ENCODE measurements at places on chromosomes 11 and 22.
A peak's percentile ranks its signal among the peaks of the same experiment; 100 is the strongest.

GRCh38 chr11:2708757-2709281, 9.0 kb upstream of the KCNQ1OT1 start:
- no peaks in the 10 kb centered on the region for H3K36me3 ChIP-seq
- peak overlapping the region; percentile 35 for H3K4me3 ChIP-seq
- H3K27me3 ChIP-seq = no peaks in the 10 kb centered on the region
- H3K4me1 ChIP-seq = peaks cover 24% of the 10 kb centered on the region
- H3K27ac ChIP-seq = peak overlapping the region; percentile 85
- no peak for DNase-seq

GRCh38 chr11:125081098-125081798, 18.1 kb downstream of the SLC37A2 start:
- no peaks in the 10 kb centered on the region for H3K36me3 ChIP-seq
- no peaks in the 10 kb centered on the region for H3K27me3 ChIP-seq
- DNase-seq = peak; percentile 49
- H3K27ac ChIP-seq = no peak overlapping the region
- no peak overlapping the region for H3K4me3 ChIP-seq

DNA sequence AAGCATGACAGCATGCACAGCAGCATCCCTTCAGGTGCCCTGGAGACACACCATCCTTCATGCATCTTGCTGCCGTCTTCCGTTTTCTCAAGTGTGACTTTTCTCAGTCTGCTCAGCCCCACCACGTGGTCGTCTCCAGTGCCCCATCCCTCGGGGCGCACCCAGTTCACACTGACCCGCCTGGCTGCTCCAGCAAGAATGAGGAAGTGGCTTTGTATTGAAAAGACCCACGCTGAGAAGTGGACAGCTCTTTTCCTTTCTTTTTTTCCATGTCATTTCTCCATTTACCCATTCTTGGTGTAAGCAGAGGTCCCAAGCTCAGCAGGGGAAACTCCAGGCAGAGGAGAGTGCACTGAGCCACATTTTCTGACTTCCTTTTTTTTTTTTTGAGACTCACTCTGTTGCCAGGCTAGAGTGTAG, 14.5 kb downstream of the SERPINH1 start:
- H3K36me3 ChIP-seq = peaks cover 19% of the 10 kb centered on the region
- H3K27ac ChIP-seq = peak overlapping the region; percentile 59
- no peaks in the 10 kb centered on the region for H3K27me3 ChIP-seq
- DNase-seq = no peak

DNA sequence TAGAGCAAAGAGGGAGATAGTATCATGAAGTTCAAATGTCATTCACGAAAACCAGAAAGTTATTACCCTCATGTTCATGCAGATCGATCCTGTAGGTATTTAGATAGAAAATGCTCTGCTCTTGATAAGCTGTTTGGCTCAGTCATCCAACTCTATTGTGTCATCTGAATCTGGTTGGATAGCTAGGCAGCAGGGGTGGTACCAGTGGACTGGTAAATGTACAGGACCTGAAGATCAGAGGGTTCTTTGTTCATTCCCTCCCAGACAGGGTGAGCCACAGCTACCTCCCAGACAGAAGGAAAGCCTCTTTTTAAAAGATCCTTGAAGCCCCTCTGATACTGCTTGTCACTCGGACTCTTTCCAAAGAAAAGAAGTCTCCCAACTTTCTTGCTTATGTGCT, 29.8 kb upstream of the DRD2 start:
- no peak overlapping the region for H3K4me3 ChIP-seq
- H3K27me3 ChIP-seq = no peaks in the 10 kb centered on the region
- H3K27ac ChIP-seq = no peak overlapping the region
- peak; percentile 13 for DNase-seq
- no peaks in the 10 kb centered on the region for H3K4me1 ChIP-seq
- H3K36me3 ChIP-seq = no peaks in the 10 kb centered on the region

- H3K4me1 ChIP-seq = peaks cover 66% of the 10 kb centered on the region
- peak overlapping the region; percentile 85 for H3K27ac ChIP-seq
- H3K4me3 ChIP-seq = peak overlapping the region; percentile 58
Measured at GRCh38 chr11:66315921-66316811, 678 bp downstream of the CD248 start.

- H3K27ac ChIP-seq = no peak overlapping the region
- no peak for DNase-seq
- no peaks in the 10 kb centered on the region for H3K4me1 ChIP-seq
- H3K4me3 ChIP-seq = no peak overlapping the region
Measured at GRCh38 chr11:133222425-133223330, 309.6 kb downstream of the OPCML start.

- no peaks in the 10 kb centered on the region for H3K27me3 ChIP-seq
- no peak overlapping the region for H3K4me3 ChIP-seq
- H3K4me1 ChIP-seq = peaks cover 25% of the 10 kb centered on the region
- no peaks in the 10 kb centered on the region for H3K36me3 ChIP-seq
Measured at GRCh38 chr11:108670451-108670850, 5.6 kb downstream of the DDX10 start.

DNA sequence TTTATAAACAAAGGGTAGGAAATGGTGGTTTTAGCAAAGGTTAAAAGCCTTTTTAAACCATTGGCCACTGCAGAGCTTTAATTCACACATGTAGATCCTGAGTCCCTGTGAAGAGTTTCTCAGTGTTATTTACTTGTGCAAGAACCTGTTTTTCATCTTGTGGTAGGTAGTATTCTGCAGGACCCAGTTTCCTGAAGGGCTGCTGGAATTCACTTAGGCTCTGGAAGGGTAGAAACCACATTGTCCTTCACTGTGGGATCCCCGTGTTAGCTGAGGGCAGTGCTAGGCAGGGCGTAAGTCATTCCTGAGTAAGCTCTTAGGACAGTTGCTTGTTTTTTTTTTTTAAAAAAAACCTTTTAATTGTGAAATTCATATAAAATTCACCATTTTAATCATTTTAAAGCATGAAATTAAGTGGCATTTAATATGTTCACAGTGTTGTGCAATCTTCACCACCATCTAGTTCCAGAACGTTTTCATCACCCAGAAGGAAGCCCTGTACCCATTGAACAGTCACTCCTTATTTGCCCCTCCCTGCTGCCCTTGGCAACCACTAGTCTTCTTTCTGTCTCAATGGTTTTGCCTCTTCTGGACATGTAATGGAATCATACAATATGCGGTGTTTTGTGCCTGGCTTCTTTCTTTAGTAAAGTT, 77.7 kb downstream of the C22orf31 start:
- no peaks in the 10 kb centered on the region for H3K36me3 ChIP-seq
- DNase-seq = no peak
- H3K4me1 ChIP-seq = peaks cover 36% of the 10 kb centered on the region
- H3K27me3 ChIP-seq = no peaks in the 10 kb centered on the region
- no peak overlapping the region for H3K27ac ChIP-seq

DNA sequence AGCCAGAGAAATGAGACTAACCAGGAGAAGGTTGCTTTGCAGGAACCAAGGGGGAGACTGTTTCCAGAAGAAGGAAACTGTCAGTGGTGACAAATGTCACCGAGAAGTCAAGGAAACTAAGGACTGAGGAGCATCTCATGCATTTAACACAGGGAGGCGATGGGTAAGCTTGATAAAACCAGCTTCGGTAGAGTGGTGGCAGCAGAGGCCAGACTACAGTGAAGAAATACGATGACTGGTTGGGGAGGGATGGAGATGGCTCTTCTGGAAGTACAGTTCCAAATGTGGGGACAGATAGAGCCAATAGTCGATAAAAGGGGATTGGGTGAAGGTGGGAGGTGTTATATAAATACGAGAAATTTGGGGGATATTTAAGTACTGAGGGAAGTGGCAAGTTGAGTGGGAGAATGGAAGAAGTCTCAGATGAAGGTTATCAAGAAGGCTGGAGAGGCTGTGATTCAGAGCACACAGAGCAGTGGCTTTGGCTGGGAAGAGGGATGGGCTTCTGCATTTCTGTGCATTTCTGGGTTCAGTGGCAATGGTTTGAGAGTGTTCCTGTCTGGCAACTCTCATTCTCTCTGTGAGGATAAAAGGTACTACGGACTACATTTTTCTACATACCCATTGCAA, 29.2 kb downstream of the SC5D start:
- DNase-seq = no peak
- H3K4me3 ChIP-seq = no peak overlapping the region
- no peaks in the 10 kb centered on the region for H3K27me3 ChIP-seq
- no peak overlapping the region for H3K27ac ChIP-seq
- peaks cover 10% of the 10 kb centered on the region for H3K4me1 ChIP-seq
- H3K36me3 ChIP-seq = no peaks in the 10 kb centered on the region

GRCh38 chr11:87038235-87038977, 672 bp downstream of the TMEM135 start:
- no peaks in the 10 kb centered on the region for H3K27me3 ChIP-seq
- H3K4me3 ChIP-seq = peak overlapping the region; percentile 72
- peak overlapping the region; percentile 77 for H3K27ac ChIP-seq
- H3K4me1 ChIP-seq = peaks cover 25% of the 10 kb centered on the region
- no peak for DNase-seq

DNA sequence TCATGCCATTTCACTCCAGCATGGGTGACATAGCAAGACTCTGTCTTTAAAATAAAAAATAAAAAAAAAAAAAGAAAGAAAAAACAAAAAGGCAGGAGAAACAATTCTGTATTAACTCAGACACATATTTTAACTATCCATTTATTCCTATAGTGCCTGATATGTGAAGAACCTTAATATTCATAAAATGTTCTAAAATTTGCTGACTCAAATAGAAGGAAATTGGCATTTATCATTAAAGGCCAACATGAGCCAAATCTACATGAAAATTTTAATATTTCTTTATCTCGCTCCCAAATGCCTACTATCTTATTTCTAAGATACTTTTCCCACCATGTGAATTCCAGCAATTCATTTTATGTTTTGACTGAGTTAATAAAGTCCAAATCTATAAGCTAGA, 18.9 kb downstream of the PITPNB start:
- DNase-seq = no peak
- H3K27ac ChIP-seq = no peak overlapping the region
- peaks cover 8% of the 10 kb centered on the region for H3K4me1 ChIP-seq
- H3K36me3 ChIP-seq = peaks cover 35% of the 10 kb centered on the region
- no peak overlapping the region for H3K4me3 ChIP-seq

DNA sequence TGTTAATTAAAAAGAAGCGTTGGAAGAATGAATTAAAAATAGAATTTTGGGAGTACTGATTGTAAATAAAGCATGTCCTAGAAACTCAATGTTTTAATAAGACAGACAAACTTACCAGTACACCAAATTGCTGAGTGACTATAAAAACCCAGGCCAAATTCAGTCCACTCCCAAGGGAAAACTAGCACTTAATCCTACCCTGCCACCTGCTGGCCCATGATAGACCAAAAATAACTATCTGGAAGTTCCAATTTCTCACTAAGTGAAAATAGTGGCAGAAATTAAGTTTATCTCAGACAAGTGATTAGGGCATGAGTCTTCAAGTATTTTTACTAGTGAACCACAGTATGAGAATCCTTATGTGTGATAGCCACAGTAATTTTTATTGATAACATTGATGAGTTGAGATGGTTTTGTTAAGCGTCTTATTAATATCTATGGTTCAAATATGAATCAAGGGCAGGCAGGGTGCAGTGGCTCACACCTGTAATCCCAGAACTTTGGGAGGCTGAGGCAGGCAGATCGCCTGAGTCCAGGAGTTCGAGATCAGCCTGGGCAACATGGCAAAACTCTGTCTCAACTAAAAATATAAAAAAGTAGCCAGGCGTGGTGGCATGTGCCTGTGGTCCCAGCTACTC, 9.8 kb upstream of the DDX10 start:
- H3K27ac ChIP-seq = no peak overlapping the region
- DNase-seq = no peak
- H3K27me3 ChIP-seq = no peaks in the 10 kb centered on the region
- H3K36me3 ChIP-seq = no peaks in the 10 kb centered on the region

- H3K4me1 ChIP-seq = no peaks in the 10 kb centered on the region
- no peak for DNase-seq
Measured at GRCh38 chr22:48574776-48575617, 1252.7 kb downstream of the BRD1 start.

DNA sequence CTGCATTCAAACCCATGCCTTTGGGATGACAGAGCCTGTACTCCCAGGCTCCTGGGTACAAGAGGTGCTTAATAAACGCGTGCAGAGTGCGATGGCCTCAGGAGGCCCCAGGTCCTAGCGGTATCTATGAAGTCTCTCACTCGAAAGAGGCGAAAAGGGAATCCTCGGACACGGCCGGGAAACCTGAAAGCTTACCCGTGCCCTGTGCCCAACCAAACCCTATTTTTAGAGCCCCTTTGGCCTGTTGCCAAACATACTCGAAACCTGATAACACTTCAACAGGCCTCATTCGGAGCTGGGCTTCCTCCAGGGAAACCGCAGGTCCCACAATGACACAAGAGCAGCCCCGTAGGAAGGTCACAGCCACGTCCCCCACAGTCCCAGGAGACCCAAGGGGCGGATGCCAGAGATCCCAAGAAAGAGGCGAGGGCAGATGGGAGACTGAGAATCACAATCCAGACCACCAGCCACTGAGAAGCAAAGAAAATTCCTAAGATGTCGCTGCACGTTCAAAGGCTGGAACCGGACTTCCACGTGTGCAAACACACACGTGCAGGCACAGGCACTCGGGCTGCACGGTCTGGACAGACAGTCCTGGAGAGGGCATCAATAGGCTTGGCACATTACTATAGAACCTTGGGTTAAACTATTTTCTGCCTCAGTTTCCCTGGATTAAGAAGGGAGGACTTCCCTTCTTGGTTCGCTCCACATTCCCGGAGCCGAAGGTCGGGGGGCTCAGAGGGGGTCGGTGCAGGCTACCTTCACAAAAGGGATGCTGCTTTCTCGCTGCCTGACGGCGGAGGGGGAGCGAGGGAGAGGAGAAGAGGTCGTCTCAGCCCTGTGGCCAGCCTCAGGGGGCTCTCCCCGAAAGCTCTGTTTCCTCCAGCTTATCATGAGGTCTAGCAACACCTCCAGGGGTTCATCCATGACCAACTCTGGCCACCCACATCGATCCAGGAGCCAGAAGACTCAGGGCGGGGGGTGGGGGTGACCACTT, 8.2 kb downstream of the PDGFB start:
- no peak overlapping the region for H3K4me3 ChIP-seq
- no peaks in the 10 kb centered on the region for H3K36me3 ChIP-seq
- no peaks in the 10 kb centered on the region for H3K27me3 ChIP-seq

DNA sequence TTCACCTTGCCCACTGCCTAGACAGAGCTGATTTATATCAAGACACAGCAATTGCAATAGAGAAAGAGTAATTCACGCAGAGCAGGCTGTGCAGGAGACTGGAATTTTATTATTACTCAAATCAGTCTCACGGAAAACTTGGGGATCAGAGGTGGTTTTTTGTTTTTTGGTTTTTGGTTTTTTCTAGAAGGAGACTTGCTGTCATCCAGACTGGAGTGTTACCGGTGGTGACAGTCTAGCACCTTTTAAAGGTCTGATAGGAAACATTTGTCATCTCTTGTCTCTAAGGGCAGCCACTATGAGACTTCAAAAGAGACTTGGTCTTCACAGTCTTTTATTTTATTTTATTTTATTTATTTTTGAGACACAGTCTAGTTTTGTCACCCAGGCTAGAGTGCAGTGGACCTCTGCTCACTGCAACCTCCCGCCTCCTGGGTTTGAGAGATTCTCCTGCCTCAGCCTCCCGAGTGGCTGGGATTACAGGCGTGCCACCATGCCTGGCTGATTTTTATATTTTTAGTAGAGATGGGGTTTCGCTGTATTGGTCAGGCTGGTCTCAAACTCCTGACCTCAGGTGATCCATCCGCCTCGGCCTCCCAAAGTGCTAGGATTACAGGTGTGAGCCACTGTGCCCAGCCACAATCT, 19.1 kb downstream of the APOBEC3H start:
- no peaks in the 10 kb centered on the region for H3K36me3 ChIP-seq
- H3K27ac ChIP-seq = no peak overlapping the region
- DNase-seq = no peak

All from vagina (tissue), 2 donors.